Stimulated activated CD4-positive, alpha-beta T cell treated with anti-CD3 and anti-CD28 coated beads, TNF-alpha, amount 100 ng/mL, for 1 hour (primary cell): ENCODE measurements at places on chromosomes 7 and 10.

DNA sequence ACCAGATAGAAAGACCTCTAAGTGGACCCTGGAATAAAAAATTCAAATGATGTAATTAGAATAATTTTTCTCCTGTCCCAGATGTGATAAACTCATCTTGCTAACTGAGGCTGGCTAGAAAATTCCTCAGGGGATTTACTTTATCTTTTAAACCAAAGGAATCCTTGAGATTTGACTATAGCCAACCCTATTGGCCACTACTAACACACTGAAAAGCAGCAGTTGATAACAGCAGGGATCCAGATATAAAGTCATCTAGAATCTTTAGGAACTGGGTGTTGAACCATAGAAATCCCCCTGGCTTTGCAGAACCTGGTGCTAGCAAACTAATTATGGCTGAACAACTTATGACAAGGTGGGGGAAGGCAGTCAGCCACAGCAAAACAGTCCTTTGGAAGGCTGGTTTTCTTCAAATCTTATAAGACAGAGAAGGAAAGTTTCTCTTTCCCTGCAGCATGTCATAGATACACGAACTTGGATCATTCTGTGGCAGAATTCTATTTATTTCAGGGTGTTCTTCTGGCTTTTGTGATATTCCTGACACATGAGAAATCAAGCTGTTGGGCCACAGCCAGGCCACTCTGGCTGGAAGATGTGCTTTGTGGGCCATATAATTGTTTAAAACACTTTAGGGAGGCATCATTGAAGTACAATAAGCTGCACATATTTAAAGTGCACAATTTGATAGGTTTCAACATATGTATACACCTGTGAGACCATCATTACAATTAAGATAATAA, 643.6 kb downstream of the SORCS3 start:
- no peak for DNase-seq

DNA sequence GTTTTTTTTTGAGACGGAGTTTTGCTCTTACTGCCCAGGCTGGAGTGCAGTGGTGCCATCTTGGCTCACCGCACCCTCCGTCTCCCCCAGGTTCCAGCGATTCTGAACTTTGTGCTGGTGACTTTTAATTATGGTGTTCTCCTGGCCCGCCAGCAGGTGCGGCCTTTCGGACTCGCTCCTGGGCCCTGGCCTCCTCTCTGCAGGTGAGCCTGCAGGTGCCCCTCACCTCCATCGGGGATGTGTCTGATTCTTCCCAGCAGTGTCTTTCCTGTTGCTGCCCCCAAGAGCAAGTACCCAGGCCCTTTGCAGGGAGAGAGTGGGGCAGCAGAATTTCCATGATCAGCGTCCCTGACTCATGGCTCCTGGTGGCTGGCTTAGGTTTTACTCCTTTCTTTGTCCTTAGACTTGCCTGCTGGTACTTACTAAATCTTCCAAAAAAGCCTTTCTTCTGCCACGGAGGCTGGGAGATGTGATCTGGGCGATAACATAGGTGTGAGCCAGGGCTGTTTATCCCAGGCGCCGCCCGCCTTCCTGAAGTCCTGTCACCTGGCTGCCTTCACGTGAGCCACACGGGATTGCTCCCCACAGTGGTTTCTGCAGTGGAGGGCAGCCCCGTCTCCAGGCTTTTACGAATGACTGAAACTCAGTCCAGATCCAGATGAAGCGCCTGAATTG, 10.7 kb downstream of the WIPI2 start:
- no peak for DNase-seq

GRCh38 chr7:94409200-94409948, 14.7 kb downstream of the COL1A2 start:
- DNase-seq = no peak

- DNase-seq = no peak
These were observed 383.9 kb downstream of the AUTS2 start for GRCh38 chr7:69982197-69982596.

DNA sequence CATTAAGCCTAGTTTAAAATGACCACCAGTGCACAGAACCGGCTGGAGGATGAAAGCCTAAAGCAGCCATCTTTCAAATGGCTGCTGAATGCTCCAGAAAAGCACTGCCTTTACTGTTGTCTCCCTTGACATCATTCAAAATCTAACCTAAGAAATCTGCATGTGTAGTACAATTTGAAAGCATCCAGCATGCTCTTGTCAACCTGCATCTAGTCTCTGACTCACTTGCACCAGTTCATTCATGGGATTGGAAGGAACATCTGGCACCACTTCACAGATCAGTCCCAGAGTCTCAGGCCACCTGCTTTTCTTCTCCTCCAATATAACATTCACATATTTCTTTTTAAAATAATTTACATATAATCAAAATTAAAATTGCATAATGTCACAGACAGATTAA, 76.2 kb downstream of the RNF133 start:
- no peak for DNase-seq

DNA sequence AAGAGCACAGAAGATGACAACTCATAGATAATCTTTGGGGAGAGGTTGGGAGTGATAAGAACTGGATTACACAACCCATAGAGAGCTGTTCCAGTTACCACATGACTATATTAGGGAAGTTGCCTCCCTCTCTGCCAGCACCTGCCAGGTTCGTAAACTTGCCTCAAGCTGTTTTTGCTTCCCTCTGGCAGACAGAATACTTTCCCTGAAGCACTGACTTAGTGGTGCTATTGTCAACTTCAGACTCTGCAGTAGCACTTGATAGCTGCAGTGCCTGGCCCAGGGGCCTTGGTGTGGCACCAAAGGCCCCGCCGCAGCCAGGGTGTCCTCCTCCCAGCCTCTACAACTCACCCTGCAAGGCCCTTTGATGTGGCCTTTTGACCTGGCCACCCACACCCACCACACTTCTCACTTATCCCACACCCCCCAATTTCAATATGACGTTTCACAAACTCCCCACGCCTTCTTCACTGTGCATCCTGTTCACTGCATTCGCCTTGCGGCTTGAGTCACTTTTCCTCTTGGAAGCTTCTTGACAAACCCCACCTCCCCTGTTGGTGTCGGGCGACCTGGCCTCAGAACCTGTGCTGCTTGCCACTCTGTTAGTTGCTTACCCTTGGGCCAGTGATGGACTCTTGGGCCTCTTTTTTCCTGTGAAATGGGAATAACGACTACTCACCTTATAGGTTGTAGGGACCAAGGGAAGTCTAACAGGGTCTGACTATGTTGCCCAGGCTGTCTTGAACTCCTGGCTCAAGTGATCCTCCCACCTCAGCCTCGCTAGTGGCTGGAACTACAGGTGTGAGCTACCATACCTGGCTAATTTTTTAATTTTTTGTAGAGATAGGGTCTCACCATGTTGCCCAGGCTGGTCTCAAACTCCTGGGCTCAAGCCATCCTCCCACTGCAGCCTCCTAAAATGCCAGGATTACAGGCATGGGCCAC, 50.2 kb upstream of the PODXL start:
- no peak for DNase-seq

DNA sequence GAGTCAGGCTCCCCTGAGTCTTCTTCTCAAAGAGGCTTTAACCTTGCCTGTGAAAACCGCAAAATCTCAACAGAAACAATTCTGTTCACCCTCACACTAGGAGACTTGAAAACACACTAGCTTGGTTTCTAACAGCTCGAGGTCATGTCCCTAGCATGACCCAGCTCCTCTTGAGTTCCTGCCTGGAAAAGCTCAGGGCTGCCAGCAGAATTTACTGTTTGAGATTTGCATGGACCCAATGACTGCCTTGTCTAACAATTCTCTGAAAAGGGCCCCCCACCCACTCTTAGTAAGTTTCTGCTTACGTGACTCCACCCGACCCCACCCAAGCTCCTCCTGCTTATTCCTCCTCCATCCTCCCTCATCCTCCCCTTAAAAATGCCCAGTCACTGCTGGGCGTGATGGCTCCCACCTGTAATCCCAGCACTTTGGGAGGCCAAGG, 85.1 kb upstream of the KMT2C start:
- no peak for DNase-seq

- no peak for DNase-seq
These were observed 182.8 kb downstream of the ARL4A start for GRCh38 chr7:12870219-12870618.

GRCh38 chr10:95217476-95217875, 23.4 kb downstream of the ACSM6 start:
- no peak for DNase-seq

DNA sequence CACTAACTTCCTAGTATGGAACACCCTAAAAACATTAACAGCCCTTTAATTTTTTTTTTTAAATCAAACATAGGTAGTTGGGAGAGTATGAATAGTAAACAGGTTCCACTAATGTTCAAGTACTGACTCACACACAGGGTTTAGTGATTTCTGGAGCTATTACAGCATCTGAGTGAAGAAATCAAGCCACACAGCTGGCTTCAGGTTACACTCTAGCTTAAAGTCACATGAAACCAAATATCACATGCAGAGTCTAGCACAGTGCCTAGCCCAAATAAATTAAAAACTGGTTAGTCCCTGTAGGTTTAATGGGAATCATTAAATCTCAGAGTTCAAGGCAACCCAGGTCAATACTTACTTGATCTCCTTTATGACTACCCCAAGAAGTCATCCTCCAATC, 11.6 kb downstream of the PANK1 start:
- DNase-seq = no peak
